ENCODE measurements at places on chromosomes 4 and X. TPM values are rescaled to one million over a fixed set of nuclear protein-coding genes. Genes with fewer than 3 reads are reported as not detected.

SPANXD gene
- polyA plus RNA-seq = not detected

ETDA gene
- not detected for polyA plus RNA-seq

HTR2C gene
- not detected for polyA plus RNA-seq

SATL1 gene
- polyA plus RNA-seq = not detected

ANAPC4 gene
- 32.1 TPM for polyA plus RNA-seq

CACNA1F gene
- 0.55 TPM for polyA plus RNA-seq

NAP1L3 gene
- polyA plus RNA-seq = 1.3 TPM

CENPVL1 gene
- polyA plus RNA-seq = not detected

TMEM154 gene
- polyA plus RNA-seq = 5.2 TPM

MAGEE1 gene
- polyA plus RNA-seq = 2.3 TPM

REELD1 gene
- polyA plus RNA-seq = 3.7 TPM

DUSP21 gene
- polyA plus RNA-seq = not detected

THAP9 gene
- polyA plus RNA-seq = 2.1 TPM

ADH4 gene
- polyA plus RNA-seq = 0.11 TPM

GPR50 gene
- polyA plus RNA-seq = not detected

ATOH1 gene
- polyA plus RNA-seq = not detected

SHROOM4 gene
- 0.24 TPM for polyA plus RNA-seq

DCTD gene
- polyA plus RNA-seq = 58.5 TPM

HUWE1 gene
- 19.2 TPM for polyA plus RNA-seq

SSX5 gene
- 0.06 TPM for polyA plus RNA-seq

DNASE1L1 gene
- 22.5 TPM for polyA plus RNA-seq

ETDB gene
- not detected for polyA plus RNA-seq

GIMD1 gene
- polyA plus RNA-seq = not detected

CMC4 gene
- polyA plus RNA-seq = 15.2 TPM

RPL10 gene
- 8,870 TPM for polyA plus RNA-seq

CITED1 gene
- 0.37 TPM for polyA plus RNA-seq

NXF2B gene
- polyA plus RNA-seq = not detected

UGT2B11 gene
- not detected for polyA plus RNA-seq

SMIM20 gene
- 39.7 TPM for polyA plus RNA-seq

HHIP gene
- not detected for polyA plus RNA-seq
